RPMI7951 (cell line): ENCODE measurements at places on chromosomes 7 and 10. TPM values are rescaled to one million over a fixed set of nuclear protein-coding genes. Genes with fewer than 3 reads are reported as not detected.

GRCh38 chr10:2019803-2020202 is 282.5 kb upstream of the ADARB2 start:
- DNase-seq = no peak

GRCh38 chr10:72588266-72588665 is 37.6 kb downstream of the MICU1 start:
- no peak for DNase-seq

GRCh38 chr7:35624299-35625186 is 70.4 kb downstream of the HERPUD2 start:
- peak; percentile 45 for DNase-seq

DNA sequence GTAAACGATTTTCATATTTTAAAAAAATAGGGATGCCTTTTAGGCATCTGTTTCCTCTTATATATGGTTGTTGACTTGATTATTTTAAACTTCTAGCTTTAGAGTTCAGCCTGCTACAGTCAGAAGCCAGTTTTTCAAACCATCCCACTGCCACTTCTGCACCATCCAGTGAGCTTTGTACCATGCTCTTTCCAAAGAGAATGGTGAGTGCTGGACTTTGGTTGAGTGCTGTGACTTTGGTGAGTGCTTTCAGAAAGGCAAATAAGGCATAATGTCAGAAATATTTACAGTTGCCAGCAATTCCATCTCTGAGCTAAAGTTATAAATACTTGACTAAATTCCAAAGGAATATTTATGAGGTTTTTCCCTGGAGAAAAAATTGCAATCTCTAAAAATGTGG is 117.4 kb downstream of the IPMK start:
- no peak for DNase-seq

Gene TMEM229A
- not detected in 2 replicates for total RNA-seq

GRCh38 chr7:26406433-26406832 is 114.8 kb downstream of the SNX10 start:
- no peak for DNase-seq

Gene MBL2
- not detected in 2 replicates for total RNA-seq
